ENCODE measurements at places on chromosomes 6 and 20.
A peak's percentile ranks its signal among the peaks of the same experiment; 100 is the strongest.

DNA sequence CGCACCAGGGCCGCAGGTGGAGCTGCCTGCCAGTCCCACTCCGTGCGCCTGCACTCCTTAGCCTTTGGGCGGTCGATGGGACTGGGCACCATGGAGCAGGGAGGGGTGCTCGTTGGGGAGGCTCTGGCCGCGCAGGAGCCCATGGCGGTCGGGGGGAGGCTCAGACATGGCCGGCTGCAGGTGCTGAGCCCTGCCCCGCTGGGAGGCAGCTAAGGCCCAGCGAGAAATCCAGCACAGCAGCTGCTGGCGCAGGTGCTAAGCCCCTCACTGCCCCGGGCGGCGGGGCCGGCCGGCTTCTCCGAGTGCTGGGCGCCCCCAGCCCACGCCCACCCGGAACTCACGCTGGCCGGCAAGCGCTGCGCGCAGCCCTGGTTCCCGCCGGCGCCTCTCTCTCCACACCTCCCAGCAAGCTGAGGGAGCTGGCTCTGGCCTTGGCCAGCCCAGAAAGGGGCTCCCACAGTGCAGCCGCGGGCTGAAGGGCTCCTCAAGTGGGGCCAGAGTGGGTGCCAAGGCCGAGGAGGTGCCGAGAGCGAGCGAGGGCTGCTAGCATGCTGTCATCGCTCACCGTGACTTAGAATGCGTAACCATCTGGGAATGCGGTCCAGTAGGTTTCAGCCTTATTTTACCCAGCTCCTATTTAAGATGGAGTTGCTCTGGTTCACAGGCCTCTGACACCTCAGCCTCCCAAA is 77.3 kb downstream of the C6orf52 start:
- H3K36me3 ChIP-seq, result peaks cover 9% of the 10 kb centered on the region
- no peak overlapping the region for H3K4me3 ChIP-seq
- no peak overlapping the region for H3K27ac ChIP-seq
- H3K4me1 ChIP-seq, result no peaks in the 10 kb centered on the region
- DNase-seq, result no peak

- no peak overlapping the region for H3K4me3 ChIP-seq
- peaks cover 12% of the 10 kb centered on the region for H3K4me1 ChIP-seq
- H3K36me3 ChIP-seq, result no peaks in the 10 kb centered on the region
- H3K27ac ChIP-seq, result no peak overlapping the region
Observed at GRCh38 chr6:170094686-170095272, 196.1 kb downstream of the DLL1 start.

DNA sequence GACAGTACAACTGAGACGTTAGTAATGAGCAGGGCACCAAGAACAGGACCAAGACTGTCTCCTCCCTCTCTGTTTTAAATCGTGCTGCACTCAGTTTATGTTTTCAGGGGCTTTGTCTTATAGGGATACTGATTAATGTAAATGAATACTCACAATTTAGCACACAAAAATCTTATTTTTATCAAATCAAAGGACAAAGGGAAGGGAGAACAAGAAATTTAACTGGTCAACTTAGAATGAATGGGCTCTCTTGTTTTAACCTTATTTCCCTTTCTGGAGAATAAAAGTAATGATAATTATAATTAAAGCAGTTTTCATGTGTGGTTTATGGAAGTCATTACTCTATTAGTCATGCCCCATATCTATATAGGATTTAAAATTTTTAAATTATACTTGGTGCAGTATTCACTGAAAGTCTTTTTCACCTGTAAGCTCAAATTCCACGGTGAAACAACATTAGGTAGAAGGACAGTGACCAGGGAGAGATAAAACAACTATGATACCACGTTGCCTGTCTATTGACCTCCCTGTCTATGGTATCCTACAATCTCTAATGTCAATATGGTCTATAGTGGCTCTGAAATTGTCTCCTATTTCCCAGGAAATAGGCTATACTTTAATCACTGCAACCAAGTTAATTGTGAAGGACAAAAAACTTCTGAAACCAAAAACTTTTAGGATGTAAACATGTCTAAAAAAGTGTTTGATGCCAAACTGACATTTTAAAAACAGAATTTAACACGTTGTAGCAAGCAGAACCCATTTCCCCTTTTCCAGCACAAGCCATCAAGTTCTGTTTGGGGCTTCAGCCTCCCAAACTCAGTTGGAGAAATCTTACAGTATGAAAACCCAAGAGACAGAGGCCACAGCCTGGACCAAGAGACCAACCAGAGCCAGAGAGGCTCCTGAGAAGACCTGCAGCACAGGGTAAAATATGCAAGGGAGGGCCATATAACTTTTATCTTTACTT is 15.0 kb downstream of the ELOVL5 start:
- H3K27me3 ChIP-seq, result no peaks in the 10 kb centered on the region
- peak overlapping the region; percentile 38 for H3K4me3 ChIP-seq
- no peak for DNase-seq

GRCh38 chr6:115767931-115768330 is 292.8 kb downstream of the FRK start:
- no peak overlapping the region for H3K4me3 ChIP-seq
- no peaks in the 10 kb centered on the region for H3K4me1 ChIP-seq
- H3K27ac ChIP-seq, result no peak overlapping the region
- H3K36me3 ChIP-seq, result no peaks in the 10 kb centered on the region

GRCh38 chr6:30321692-30322388 is 4.9 kb upstream of the TRIM39 start:
- DNase-seq, result no peak
- H3K36me3 ChIP-seq, result no peaks in the 10 kb centered on the region
- peaks cover 26% of the 10 kb centered on the region for H3K4me1 ChIP-seq
- H3K27me3 ChIP-seq, result no peaks in the 10 kb centered on the region
- no peak overlapping the region for H3K4me3 ChIP-seq
- H3K27ac ChIP-seq, result no peak overlapping the region

DNA sequence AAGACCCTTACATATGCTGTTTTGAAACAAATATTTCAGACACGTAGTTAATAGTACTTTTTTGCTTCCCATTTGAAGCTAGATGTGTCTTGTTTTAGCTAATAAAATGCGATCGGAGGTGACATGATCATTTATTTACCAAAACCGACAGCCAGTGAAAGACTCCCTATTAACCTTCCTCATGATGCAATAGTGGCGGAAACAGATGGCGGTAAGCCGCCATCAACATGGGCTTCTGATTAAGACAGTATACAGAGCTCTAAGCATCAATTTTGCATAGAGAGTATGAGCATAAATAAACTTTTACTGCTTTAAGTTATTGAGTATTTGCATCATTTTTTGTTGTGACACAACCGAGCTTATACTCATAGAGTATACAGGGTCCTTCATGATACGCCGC is 1282.4 kb upstream of the ADGRB3 start:
- no peak for DNase-seq
- no peak overlapping the region for H3K27ac ChIP-seq
- H3K36me3 ChIP-seq, result no peaks in the 10 kb centered on the region
- no peaks in the 10 kb centered on the region for H3K27me3 ChIP-seq

GRCh38 chr20:31837896-31838397 is 7.5 kb downstream of the FOXS1 start:
- H3K27ac ChIP-seq, result no peak overlapping the region
- no peaks in the 10 kb centered on the region for H3K27me3 ChIP-seq
- peaks cover 8% of the 10 kb centered on the region for H3K4me1 ChIP-seq
- H3K4me3 ChIP-seq, result no peak overlapping the region
- no peaks in the 10 kb centered on the region for H3K36me3 ChIP-seq

- no peaks in the 10 kb centered on the region for H3K4me1 ChIP-seq
- H3K4me3 ChIP-seq, result no peak overlapping the region
- DNase-seq, result no peak
- no peaks in the 10 kb centered on the region for H3K27me3 ChIP-seq
- H3K27ac ChIP-seq, result no peak overlapping the region
- H3K36me3 ChIP-seq, result peaks cover 45% of the 10 kb centered on the region
Observed at GRCh38 chr20:37243076-37243936, 18.3 kb downstream of the GHRH start.

- H3K27ac ChIP-seq, result no peak overlapping the region
- DNase-seq, result no peak
- H3K27me3 ChIP-seq, result no peaks in the 10 kb centered on the region
- H3K4me1 ChIP-seq, result no peaks in the 10 kb centered on the region
Observed at GRCh38 chr20:48682529-48683363, 145.1 kb downstream of the PREX1 start.
